ENCODE measurements at places on chromosomes 12 and 14.

DNA sequence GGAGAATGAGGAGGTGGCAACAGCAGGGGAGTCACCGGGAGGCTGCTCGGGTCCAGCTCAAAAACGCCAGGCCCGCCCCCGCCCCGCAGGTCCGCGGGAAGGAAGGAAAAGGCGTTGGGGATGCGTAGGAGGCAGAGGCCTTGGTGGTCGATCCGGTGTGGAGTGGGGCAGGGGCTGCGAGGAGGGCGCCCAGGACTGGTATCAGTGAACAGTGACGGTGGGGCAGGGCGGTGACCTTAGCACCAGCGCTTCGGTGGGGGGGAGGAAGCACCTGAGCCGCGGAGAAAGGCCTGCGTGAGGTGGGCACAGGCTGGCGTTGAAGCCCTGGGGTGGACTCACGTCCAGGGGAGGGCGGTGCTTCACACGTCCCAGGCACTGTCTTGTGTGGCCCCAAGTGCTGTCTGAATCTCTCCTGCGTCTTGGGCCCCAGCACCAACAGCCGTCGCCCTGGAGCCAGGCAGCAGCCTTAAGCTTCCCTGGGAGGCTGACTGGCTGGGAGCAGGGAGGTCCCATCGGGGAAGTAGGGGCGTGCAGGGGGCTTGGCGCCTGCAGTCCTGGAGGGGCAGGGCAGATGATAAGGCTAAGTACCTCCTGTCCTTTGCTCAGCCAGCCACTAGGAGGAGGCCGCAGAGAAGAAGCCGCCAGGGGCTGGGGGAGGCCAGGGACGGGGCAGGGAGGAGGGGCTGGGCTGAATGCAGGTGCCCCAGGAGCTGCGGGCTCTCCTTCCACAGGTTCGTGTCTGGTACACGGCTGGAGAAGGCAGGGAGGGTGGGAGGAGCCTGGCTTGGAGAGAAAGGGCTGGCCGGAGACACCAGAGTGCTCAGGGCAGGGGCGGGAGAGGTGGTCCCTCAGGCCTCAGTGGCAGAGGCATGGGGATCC is 26.5 kb downstream of the ZBTB42 start:
- DNase-seq: no peak

GRCh38 chr12:122886851-122887818 is 8.8 kb downstream of the VPS37B start:
- no peak for DNase-seq

DNA sequence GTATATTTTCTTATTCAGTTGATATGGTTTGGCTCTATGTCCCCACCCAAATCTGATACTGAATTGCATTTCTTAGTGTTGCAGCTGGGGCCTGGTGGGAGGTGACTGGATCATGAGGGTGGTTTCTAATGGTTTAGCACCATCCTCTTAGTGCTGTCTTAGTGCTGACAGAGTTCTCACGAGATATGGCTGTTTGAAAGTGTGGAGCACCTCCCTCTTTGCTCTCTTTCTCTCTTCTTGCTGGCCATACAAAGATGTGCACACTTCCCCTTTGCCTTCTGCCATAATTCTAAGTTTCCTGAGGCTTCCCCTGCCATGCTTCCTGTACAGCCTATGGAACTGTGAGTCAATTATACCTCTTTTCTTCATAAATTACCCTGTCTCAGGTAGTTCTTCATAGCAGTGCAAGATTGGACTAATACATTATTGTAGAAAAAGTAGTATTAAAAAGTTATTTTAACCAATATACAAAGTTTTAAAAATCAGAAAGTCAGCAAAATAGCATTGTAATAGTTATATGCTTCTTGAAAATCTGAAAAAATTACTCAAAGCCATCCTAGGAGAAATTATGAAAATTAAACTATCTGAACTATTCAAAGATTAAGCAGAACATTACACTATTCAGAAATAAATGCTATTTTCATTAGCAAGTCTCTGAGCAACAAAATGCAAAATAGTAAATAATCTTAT is 84.1 kb downstream of the PPP1R12A start:
- DNase-seq: no peak

GRCh38 chr12:127400221-127400620 is 866.7 kb upstream of the TMEM132C start:
- no peak for DNase-seq

GRCh38 chr14:76212242-76212641 is 60.5 kb downstream of the GPATCH2L start:
- DNase-seq: no peak

- DNase-seq: no peak
Measured at GRCh38 chr14:90704738-90705392, 111.4 kb downstream of the TTC7B start.

DNA sequence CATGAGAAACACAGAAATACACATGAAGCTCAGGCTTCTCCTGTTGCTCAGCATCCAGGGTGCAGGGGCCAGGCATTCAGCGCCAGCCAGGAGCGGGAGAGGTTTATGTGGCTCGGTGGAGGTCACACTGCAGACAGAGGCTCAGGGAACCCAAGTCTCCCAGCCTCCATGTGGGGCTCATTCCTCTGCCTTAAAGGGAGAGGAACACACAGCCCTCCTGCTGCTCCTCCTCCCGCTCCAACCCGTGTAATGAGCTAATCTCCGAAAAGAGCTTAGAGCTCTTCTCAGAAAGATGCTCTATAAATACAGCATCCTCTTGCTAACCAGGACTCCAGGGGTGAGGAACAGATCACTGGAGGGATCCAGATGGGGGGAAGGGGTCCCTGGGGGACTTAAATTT is 28.2 kb downstream of the FGF6 start:
- DNase-seq: no peak
